ENCODE measurements at places on chromosomes 16 and 17.

DNA sequence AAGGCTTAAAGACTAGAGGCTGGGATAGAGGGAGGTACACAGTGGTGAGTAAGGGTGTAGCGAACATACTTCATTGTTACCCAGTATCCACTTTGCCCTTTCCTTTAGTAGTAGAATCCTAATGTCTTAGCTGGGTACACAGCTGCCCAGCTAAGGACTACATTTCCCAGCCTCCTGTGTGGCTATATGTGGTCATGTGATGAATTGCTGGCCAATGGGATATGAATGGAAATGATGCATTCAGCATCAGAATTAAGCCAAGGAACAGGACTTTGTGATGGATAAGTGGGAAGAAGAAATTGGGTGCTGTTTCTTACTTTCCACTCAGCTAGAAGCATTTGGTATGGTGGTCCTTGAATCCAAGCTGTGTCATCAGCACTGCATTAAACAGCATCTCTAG lies 55.9 kb downstream of the FOXL1 start:
- no peaks in the 10 kb centered on the region for H3K36me3 ChIP-seq
- H3K4me1 ChIP-seq = no peaks in the 10 kb centered on the region
- H3K27ac ChIP-seq = no peak overlapping the region
- no peak for DNase-seq

- no peaks in the 10 kb centered on the region for H3K36me3 ChIP-seq
- peaks cover 22% of the 10 kb centered on the region for H3K4me1 ChIP-seq
- no peak overlapping the region for H3K4me3 ChIP-seq
- no peak overlapping the region for H3K27ac ChIP-seq
- H3K27me3 ChIP-seq = no peaks in the 10 kb centered on the region
Measured at GRCh38 chr16:57335366-57335765, 23.2 kb upstream of the CCL22 start.

GRCh38 chr16:88962478-88963152 lies 14.4 kb downstream of the CBFA2T3 start:
- no peak for DNase-seq
- no peak overlapping the region for H3K4me3 ChIP-seq
- no peak overlapping the region for H3K27ac ChIP-seq
- H3K36me3 ChIP-seq = peaks cover 20% of the 10 kb centered on the region

GRCh38 chr17:9009737-9010136 lies 11.6 kb upstream of the NTN1 start:
- no peaks in the 10 kb centered on the region for H3K36me3 ChIP-seq
- peaks cover 38% of the 10 kb centered on the region for H3K27me3 ChIP-seq
- no peak for DNase-seq
- H3K27ac ChIP-seq = no peak overlapping the region

DNA sequence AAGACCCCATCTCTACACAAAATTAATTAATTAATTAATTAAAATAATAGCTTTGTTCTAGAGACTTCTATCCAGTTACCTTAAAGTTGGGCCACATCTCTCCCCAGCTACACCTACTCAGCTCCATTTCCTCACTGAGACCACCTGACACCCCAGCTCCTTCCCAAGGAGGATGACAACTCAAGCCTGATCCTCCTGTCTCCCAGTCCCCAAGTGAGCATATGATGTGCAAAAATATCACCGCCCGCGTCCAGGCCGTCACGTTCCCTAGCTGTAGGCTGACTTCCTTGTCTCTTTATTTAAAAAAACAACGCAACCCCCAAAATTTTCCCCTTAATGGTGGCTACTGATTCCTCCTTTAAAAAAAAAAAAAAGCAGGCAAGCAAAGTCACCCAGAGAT lies 120.2 kb upstream of the RCVRN start:
- no peak overlapping the region for H3K4me3 ChIP-seq
- H3K27me3 ChIP-seq = no peaks in the 10 kb centered on the region
- peaks cover 50% of the 10 kb centered on the region for H3K36me3 ChIP-seq
- H3K27ac ChIP-seq = no peak overlapping the region
- no peak for DNase-seq
